ENCODE measurements at places on chromosomes 7 and 10.

DNA sequence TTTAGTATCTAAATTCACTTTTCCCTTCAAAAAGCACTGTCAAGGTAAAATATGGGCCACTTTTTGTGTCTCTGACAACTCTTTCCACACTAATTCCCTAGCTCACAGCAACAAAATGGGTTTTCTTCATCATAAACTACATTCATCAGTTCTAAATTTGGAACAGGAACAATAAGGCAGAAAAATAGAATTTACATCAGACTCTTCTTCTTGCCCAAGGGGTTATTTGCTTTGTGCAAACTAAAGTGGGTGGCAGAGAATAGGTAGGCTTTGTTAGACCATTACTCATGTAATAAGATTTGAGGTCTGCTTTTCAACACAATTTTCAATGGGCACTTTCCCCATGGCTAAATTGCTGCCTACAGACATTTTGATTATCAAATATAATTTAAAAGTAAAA is 17.6 kb upstream of the PPP1R17 start:
- DNase-seq: no peak

GRCh38 chr7:18200855-18201254 is 173.2 kb upstream of the PRPS1L1 start:
- DNase-seq: no peak

- DNase-seq: no peak
Observed at GRCh38 chr10:62243647-62243997, 25.0 kb downstream of the RTKN2 start.

- no peak for DNase-seq
Observed at GRCh38 chr10:88194041-88194887, 330.8 kb downstream of the PTEN start.

- no peak for DNase-seq
Observed at GRCh38 chr7:89780291-89780690, 374.0 kb upstream of the STEAP1 start.

DNA sequence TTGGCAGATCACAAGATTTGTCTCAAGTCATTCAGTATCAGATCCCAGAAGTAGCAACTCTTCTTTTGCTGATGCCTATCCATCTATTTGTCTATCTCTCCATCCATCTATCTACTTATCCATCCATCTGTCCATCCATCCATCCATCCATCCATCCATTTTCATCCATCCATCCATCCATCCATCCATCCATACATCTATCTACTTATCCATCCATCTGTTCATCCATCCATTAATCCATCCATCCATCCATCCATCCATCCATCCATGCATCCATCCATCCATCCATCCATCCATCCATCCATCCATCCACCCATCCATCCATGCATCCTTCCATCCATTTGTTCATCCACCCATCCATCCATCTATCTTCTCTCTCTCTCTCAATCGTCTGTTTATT is 142.7 kb downstream of the PFKFB3 start:
- no peak for DNase-seq

- no peak for DNase-seq
Observed at GRCh38 chr10:29807163-29807806, 172.5 kb upstream of the SVIL start.

DNA sequence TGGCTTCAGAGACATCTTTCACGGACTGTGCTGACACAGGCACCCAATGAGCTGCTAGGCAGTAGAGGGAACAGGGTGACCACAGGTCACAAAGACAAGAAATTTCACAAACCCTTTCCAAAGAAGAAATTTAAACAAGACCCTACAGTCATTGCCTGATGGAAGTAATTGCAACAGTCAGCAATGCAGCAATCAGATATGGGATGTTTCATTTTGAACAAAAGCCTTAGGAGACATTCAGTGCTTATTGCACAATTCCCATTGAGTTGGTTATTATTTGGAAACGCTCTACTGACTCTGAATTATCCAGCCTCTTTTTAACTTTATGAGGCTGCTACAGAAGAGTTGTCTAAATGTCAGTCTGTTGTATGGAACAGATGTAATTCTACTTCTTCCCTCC is 85.5 kb downstream of the ETV1 start:
- no peak for DNase-seq

DNA sequence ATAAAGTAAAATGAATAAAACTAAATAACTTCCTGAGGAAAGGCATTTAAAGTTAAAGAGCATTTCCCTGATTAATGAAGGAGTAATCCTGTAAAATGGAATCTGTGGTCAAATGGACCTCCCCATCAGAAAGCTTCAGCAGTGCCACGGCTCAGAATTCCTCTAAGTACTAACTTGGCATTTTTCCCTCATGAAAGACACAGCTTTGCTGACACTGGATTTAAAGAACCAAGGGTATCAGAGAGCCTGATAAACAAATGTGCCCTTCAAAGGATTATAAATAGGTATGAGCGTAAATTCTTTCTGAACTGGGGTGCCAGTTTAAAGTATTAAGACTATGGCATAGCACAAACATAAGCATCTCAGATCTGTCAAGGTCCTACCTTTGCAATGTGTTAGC is 24.2 kb upstream of the RNF148 start:
- no peak for DNase-seq

GRCh38 chr10:6062101-6062771 is at the start of gene IL2RA:
IL2RA (minus strand) TSS chr10:6062367; CDS start chr10:6062151, 216 bp downstream.
- no peak for DNase-seq

GRCh38 chr10:33365871-33366411 is 31.5 kb upstream of the NRP1 start:
- no peak for DNase-seq

DNA sequence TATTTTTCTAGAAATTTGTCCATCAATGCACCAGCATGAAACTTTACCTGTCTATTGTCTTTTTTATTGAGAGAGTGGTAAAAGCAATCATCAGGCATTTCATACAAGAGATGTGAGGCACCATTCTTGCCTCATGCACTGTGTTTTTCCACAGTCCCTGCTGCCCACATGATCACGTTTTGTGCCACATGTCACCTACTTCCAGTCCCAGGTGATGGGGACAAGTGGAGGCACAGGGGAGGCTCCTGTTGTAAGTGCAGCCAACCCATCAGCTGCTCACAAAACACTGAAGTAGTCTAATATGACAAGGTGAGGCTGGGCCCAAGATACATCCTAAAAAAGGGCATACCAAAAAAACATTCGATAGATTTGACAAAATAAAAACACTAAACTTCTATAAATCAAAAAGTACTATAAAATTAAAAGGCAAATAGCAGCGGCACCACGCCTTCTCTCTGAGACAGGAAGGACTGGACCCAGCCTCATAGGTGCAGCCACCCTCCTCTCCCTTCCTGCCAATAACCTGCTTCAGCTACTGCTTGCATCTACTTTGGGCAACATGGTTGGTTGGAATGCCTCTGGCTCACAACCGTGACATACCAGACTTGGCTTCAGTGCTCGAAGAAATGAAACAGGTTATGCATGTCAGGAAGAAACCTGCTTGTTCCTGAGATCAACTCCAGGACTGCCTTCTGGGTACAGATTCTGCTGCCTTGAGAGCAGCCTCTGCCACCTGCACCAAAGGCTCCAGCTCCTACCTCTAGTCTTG is 2.3 kb downstream of the ZC3HAV1L start:
- no peak for DNase-seq

All from omental fat pad (tissue), 4 donors.